AG08395 (cell line): ENCODE measurements at places on chromosomes 2 and 18.
A peak's percentile ranks its signal among the peaks of the same experiment; 100 is the strongest.

DNA sequence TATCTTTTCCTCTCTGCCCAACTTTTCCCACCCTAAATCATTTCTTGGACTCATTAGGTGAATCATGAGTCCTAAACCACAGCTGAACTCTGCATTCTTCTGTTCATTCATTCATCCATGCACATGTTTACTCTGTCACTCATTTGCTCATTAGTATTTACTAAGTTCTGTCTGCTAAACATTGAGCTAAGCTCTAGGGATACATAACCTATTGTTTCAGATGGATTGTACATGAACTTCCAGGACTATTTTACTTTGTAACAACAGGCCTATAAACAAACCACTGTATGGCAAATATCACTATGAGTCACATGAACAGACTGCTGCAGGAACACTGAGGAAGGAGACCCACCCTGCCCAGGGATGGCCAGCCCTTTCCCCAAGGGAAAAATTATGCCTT, 14.6 kb upstream of the DYNC2LI1 start:
- DNase-seq: peak; percentile 64

DNA sequence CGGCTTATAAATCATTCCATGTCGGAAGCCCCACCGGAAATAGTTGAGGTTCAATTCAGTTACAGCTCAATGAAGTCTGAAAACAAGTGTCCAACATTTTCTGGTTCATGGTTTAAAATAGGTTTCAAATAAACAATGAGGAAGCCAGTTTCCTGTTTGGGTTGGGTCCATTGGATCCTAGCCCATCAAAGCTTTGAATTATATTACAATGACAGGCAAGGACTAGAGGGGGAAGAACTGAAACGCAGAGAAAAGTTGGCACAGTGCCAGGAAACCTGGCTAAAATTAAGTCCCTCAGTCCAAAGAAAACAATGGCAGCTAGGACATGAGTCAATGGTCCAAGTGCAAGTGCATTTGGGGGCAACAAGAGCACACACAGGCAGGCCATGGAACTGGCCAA, 32.0 kb downstream of the SLC14A1 start:
- DNase-seq: peak; percentile 20

DNA sequence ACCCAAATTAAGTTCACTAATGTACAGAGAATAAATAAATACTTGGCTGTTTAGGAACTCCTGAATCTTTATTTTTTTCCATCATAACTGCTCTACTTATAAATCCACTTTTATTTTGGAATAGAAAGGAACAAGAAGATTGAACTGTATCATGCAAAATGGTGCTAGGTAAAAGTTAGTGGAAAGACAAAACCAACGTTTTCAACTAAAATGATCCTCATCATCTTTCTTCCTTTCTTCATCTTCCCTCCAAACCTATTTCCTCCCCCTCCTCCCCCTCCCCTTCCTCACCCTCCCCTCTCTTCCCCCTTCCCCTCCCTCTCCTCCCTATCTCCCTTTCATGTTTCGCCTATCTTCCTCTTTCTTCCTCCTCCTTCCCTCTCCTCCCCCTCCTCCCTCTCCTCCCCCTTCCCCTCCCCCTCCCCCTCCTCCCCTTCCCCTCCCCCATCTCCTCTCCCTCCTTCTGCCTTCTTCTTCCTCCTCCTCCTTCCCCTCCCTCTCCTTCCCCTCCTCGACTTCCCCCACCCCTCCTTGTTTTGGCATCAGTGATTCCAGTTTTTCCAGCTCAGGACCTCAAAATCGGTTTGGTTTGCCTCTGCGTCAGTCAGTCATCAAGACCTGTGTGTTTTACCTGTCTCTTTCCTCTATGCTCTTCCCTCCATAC, 5.1 kb downstream of the KLHL23 start:
- no peak for DNase-seq

- DNase-seq: no peak
These were observed 30.6 kb downstream of the HS1BP3 start for GRCh38 chr2:20620271-20620681.

DNA sequence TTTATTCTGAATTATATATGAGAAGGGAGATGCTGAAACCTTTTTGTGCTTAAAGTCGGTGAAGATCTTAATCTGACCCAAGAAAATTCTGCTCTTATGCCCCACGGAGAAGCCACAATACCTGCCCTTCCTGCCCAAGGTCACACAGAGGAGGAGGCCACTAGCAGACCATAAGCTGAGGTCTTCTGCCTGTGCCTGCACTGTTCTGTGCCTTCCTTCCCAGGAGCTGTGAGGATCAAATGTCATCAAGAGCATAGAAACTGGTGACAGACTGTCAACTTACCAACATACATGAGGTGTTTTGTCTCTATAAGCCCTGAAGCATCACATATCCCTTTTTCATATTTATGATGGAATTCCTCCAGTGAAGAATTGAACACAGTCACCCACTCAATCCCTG, 233.3 kb downstream of the C1D start:
- no peak for DNase-seq
